ENCODE measurements at places on chromosomes 7 and 10.
A peak's percentile ranks its signal among the peaks of the same experiment; 100 is the strongest.

- DNase-seq = no peak
Measured at GRCh38 chr10:133388973-133389818, 4.8 kb upstream of the MTG1 start.

- no peak for DNase-seq
Measured at GRCh38 chr10:34696423-34696822, 118.7 kb downstream of the PARD3 start.

DNA sequence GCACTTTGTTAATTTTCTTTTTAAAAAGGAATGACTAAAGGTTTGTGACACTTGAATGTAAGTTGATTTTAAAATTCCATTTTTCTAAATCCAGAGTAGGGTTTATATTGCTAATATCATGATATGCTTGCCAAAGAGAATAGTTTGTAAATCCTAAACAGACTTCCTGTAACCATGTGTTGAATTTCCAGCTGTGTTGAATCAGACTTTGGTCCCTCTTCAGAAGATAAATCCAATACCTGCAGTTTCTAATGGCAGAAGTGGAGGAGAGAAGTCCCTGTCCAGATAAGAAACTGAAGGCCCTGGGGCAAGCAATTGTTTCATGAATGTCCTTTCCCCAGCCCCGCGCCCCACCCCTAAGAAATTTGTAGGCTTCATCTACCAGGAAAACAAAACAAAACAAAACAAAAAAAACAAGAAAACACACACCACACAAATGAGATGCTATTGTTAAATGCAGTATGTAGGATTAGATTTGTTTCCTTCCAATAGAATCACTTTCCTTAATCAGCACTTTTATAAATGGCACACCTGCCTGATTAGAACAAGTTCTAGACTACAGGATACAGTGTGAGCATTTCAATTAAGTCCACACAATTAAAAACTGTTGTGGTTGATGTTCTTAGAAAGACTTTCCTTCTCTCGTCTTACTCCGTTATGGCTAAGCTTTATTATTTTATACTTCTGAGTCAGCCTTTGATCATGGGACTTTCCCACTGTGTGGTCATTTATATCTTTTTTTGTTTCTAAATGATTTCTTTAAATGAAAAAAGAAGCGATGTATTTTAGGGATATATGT is 122.8 kb downstream of the KAT6B start:
- no peak for DNase-seq

- no peak for DNase-seq
Measured at GRCh38 chr10:5492929-5493576, 6.3 kb downstream of the CALML5 start.

GRCh38 chr10:30557884-30558283 is 71.7 kb downstream of the LYZL2 start:
- no peak for DNase-seq

GRCh38 chr7:87735360-87735759 is 107.2 kb downstream of the RUNDC3B start:
- DNase-seq = no peak

DNA sequence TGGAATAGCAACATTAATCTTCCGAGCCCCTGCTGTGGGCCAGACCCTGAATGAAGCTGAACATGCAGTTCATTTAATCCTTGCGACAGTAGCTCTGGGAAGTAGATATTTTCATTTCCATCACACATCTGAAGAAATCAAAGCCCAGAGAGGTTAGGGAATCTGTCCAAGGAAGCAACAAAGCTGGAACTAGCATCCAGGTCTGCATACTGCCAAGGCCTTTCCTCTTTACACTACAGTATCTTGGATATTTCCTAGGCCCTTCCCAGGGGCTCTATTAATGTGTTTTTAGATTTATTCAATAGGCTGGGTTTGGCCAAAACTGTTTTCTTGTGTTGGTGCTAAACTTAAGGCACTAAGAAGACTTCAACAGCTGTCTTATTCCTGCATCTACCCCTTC is 48.1 kb downstream of the FAM13C start:
- DNase-seq = no peak

GRCh38 chr7:12584930-12585329 is 14.4 kb downstream of the SCIN start:
- no peak for DNase-seq

- DNase-seq = peak; percentile 71
Measured at GRCh38 chr7:142685877-142686508, 63.3 kb upstream of the PRSS1 start.

DNA sequence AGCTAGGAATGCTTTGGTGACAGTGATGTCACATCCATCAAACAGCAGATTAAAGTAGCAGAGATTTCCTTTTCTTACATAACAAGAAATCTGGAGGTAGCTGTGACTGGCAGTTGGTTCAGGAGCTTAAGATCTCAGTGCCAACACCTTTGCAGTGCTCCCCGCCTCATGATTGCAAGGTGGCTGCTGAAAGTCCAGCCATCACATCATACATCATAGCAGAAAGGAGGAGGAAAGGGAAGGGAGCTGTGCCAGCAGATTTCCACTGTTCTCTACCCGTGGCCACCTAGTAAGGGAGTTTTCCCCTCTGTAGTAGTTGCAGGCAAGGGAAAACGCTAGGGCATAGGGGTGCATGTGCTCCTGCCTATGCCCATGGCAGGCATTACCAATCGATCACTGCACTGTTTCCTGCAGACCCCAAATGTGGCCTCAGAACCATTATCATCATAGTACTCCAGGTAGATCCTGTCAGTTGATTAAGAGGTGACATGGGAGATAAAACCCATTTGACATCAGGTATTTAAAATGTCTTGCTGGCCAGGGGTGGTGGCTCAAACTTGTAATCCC is 57.9 kb upstream of the GTF2IRD1 start:
- no peak for DNase-seq

GRCh38 chr10:63273577-63273976 is 140.4 kb downstream of the NRBF2 start:
- DNase-seq = no peak

DNA sequence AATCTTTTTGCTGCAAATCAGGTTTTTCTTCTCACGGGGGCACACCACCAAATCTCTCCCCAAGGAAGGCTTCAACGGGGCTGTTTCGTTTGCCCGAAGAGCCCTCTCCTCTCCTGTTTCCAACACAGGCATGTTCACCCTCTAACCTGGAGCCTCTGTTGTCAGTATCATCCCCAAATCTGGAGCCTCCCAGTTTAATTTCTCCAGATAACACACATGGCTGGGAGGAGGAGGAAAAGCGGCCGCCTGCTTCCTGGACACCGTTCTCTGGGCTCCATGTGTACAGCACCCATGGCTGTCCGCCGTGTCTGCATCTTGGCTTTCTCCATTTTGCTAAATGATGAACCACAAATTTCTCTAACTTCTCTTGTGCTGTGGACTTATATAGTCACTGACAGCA is 214.5 kb downstream of the DIP2C start:
- no peak for DNase-seq

DNA sequence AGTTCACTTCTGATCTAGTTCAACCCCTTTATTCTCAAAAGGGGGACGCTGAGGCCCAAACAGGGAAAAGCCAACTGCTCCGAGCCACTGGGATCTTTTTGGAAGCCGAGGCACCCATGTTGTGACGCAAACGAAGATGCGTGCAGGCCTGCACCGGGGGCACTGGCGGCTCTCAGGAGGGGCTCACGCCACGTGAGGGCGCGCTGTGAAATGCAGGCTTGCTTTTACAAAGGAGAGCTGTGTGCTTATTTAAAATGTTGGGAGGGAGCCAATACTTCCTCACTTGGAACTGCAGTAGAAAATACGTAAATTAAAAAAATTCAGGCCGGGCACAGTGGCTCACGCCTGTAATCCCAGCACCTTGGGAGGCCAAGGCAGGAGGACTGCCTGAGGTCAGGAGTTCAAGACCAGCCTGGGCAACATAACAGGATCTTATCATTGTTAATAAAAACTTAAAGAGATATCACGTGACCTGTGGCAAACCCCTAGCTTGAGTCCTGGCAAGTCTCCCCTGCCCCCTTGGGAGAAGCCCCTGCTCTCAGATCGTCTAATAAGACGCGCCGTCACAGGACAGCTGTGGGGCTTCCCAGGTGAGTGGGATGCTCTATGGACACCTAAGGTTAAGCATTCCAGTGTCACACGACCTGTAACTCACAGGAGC is 16.3 kb downstream of the BRI3 start:
- DNase-seq = no peak

GRCh38 chr10:77565590-77566023 is 72.0 kb downstream of the KCNMA1 start:
- DNase-seq = no peak

DNA sequence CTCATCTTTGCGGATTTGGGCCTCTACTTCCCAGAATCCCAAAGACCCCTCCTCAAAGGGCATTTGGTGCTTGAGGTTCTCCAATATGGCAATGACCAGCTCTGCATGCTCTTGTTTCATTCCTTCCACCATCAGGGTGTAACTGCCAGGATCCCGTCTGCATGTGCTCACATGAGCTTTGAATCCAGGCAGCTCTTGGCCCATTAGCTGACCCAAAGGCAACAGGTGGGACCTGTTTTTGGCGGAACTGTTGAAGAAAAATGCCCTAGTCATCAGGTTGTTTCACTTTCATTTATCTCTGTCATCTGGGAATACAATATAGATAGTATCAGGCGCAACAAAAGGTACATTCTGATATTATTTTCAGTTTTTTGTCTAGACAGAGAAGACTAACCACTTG is 159.1 kb upstream of the TCF7L2 start:
- DNase-seq = no peak

GRCh38 chr7:78399033-78399769 is 600.6 kb downstream of the PHTF2 start:
- DNase-seq = no peak

DNA sequence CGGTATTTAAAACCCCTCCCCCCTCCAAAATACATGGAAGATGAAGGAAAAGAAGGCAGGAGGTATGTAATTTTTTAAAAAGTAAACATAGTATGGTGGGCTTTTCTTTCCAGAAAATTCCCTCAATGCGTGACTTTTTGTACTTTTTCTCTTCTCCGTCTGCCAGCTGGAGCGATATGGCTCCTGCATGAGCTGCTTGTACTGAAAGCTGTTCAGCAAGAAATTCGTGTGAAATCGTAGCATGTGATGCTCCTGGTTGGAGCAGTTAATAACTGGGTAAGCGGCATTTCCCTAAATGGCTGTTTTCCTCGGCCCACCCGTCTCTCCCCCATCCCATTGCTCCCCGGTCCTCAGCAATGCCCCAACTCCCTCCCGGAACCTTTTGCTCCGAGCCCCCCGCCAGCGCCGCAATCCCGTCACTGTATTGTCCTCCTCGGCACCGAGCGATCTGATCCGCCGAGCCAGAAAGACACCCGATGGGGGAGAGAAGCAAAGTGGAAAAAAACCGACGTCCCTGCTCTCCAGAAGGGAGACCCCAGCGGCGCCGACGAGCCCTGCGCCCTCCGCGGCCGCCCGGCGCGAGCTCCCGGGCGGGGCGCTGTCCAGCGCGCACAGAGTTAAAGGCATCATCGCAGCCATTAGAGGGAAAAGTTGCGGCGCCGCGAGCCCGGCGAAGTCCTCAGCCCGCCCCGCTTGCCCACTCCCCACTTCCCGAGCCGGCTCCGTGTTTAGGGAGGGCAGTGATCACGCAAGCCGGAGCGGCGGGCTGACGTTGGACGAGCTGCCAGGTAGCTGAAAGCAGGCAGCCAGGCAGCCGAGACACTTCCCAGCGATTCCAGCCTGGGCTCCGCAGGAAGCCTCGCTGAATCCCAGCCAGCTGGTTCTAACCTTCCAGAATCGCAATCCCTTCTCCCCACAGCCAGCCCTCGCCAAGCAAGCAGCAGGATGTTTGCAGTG is at the start of gene VSTM2A:
Gene VSTM2A, plus strand, starts transcription at position 707 of the 957 bp plus-strand sequence. CDS start 356 bp downstream, outside the sequence.
- DNase-seq = peak; percentile 65

GRCh38 chr10:6794441-6794840 is 214.4 kb upstream of the PRKCQ start:
- no peak for DNase-seq

All from NCI-H1105 treated with DMSO at 0.1 percent for 48 hours (cell line).